ENCODE measurements at places on chromosomes 12 and 14.

DNA sequence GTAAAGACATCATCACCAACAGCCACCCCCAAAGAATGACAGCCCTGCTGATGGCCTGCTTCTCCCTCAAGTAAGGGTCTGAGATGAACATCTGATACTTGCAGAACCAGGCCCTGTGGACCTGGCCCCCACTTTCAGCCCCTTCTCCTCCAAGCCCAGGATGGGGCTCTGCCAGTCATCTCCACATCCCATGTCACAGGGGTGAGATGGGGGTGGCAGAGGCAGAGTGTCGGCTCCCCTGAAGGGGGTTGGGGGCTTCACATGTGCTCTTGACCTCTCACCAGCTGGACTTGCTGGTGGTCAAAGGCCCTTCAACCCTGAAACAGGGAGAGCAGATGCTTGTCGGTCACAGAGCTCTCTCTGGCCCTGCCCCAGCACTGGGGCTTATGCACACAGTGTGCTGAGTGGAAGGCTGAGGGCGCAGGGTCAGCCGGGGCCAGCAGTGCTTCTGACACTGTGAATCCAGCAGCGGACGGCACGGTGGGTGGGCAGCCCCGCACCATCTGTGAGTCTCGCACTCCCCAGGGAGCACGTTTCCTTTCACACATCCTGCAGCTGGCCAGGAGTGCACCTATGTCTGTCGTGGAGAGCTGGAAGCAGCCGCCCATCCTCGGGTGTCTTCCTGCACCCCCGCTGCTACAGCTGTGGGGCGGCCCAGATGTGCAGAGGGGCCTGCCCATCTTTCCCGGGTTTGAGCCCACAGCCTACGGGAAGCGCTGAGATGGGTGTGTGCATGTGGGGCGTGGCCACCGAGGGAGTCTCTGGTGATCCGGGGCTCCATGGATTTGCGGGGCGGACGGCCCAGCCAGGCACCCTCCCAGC is 94.3 kb downstream of the ADGRD1 start:
- no peak for DNase-seq

DNA sequence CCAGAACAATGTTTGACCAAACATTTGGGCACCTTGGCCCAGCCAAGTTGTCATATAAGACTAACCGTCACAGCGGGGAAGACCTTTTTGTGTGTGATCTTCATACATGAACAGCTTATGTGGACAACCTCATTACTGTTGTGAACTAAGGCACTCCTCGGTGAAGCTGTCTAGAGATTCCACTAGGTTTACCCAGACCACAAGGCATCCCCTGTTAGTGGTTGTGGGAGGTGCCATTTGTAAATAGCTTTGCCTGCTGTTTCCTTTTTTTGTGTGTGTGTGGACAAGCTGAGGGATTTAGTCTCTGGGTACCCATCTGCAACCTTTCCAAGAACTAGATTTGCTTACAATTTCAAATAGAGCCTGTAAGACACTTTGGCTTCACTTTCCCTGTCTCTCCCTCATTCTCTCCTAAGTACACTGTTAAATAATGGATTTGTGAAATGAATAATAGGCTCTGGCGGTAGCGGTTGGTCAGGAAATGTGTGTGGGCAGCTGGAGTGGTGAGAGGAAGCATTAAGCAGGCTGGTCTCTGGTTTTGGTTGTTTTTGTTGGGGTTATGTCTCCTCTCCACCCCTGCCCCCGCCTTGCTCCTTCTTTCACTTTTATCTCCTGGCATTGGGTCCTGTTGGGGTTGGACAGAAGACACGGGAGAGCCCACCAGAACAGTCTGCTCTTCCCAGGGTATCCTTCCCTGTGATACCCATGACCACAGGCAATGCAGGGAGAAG is 727.6 kb downstream of the VRK1 start:
- no peak for DNase-seq

GRCh38 chr14:100031506-100032281 is 33.5 kb upstream of the EVL start:
- DNase-seq = peak; percentile 99

DNA sequence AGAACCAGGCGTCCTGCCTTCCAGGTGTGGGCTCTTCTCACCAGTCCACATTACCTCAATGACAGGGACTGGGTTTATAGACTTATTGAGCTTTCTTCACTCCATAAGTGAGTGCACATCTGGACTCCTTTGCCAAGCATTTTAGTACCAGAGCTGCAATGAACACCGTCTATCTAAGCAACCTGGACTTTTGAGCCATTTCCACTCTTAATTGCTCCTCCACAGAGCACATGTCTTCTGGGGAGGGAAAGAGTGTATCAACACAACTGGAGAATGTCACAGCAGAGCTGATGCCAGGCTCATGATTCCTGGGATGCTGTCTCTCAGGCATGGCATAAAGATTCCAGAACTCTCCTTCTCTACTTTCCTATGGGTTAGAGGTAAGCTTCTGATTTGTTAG is 43.0 kb upstream of the BDKRB2 start:
- no peak for DNase-seq

DNA sequence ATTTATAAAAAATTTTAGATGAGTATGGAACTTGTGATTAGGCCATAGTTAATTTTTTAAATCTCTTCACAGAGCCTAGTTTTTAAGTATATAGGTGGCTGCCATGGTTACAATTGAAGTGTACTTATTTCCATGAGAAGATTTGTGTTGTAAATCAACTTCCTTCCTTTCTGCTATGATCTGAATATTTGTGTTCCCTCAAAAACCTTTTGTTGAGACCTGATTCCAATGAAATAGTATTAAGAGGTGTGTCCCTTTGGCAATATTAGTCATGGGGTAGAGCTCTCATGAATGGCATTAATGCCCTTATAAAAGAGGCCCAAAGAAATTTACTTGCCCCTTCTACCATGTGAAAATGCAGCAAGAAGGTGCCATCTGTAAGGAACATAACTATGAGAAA is 28.8 kb downstream of the ETNK1 start:
- no peak for DNase-seq
